ENCODE measurements at places on chromosomes 3 and 15.

DNA sequence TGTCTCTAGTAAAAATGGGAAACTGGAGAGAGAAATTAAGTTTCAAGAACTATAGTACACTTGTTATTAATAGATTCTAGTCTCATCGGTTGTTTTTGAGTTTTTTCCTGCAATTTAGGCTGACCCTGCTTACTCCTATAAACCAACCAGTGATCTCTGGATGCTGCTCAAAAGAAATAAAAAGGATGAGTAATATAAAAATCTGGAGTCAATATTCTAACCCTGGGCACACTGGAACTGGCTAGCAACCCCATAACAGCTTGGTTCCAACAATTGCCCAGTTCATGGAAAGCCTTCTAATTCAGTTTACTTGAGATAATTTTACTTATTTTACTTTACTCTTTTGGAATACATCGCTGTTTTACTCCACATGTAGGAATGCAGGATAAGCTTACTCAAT, 211.6 kb downstream of the GBE1 start:
- peak; percentile 20 for DNase-seq

- no peak for DNase-seq
Observed at GRCh38 chr15:72844067-72844466, 60.5 kb upstream of the ADPGK start.

- no peak for DNase-seq
Observed at GRCh38 chr3:112376992-112377391, 44.0 kb downstream of the CD200 start.

DNA sequence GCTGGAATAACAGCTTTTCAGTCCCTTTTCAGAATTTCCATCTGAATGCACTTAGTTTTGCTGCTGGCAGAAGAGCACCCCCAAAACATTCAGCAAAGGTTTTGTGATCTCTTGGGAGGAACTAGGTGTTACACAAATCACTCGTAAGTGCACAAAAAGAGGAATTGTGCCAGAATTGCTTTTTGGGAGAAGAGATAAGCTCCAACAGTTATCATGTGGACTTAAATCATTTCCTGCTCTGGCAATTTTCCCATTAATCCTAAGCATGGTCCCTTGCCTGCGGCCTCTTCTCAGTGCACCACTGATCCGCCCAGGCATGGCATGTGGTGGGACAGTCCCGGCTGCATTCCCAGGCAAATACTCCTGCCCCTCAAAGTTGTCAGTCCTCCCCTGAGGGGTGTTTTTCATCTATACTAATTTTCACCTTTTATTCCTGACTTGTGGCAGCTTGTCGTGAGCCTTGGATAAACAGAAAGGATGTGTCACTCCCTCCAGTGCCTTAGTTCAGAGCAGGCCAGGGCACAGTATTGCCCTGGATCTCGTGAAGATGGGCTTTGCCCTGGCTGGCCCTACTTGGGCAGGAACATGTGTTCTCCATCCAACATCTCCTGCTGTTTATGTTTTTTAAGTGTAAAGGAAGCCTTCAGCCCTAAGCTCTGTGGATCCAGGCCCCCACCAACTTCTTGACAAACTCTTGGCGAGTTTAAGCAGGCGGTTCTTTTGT, 44.6 kb upstream of the VILL start:
- DNase-seq = peak; percentile 52

DNA sequence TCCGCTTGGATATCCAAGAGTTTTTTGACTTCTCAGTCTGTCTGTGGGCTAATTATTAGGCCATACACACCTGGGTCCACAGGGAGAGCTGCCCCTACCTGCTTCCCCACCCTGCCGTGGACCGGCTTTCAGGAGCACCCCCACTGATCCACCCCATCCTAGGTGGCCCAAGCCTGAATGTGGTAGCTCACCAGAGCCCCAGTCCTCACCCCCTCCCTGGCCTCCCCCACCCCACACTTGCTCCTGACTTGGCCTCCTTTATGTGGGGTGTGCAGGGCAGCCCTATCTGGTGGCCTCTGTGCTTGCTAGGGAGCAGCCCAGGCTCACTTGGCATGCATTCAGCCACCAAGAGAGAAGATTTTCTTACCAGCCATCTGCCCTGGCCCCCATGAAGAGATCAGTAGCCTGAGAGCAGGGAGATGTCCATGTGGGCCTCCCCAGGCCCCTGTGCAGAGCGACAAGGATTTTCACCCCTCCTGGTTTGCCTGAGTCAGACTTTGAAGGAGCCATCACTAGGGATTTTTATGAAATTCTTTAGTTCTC, 11.2 kb downstream of the LRRK1 start:
- no peak for DNase-seq

DNA sequence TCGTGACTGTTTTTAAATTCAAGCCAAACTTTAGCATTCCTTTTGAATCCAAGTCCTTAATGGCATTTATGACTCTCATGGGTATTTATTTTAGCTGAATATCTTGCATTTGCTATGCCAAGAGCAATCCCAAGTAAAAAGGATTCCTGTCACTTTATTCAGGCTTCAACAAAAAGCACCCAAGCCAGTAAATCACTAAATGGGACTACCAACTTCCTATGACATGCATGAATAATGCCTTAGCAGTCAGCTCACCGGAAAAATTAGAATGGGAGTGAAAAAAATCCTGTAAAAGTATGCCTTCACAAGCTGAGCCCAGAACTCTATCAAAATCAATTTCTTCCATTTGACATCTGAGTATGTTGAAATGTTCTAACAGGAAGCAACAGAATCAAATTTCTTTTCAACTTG, 1297.9 kb downstream of the ROBO2 start:
- DNase-seq = peak; percentile 14

GRCh38 chr3:101117980-101118379, 124.8 kb upstream of the ABI3BP start:
- DNase-seq = peak; percentile 49

- DNase-seq = peak; percentile 66
Observed at GRCh38 chr3:132346841-132347736, 29.9 kb downstream of the ACP3 start.

GRCh38 chr3:62968128-62968527, 92.9 kb upstream of the CADPS start:
- no peak for DNase-seq

GRCh38 chr3:63387568-63387967, 109.5 kb downstream of the SYNPR start:
- no peak for DNase-seq

GRCh38 chr3:143998266-143998665, 26.6 kb downstream of the DIPK2A start:
- DNase-seq = no peak

DNA sequence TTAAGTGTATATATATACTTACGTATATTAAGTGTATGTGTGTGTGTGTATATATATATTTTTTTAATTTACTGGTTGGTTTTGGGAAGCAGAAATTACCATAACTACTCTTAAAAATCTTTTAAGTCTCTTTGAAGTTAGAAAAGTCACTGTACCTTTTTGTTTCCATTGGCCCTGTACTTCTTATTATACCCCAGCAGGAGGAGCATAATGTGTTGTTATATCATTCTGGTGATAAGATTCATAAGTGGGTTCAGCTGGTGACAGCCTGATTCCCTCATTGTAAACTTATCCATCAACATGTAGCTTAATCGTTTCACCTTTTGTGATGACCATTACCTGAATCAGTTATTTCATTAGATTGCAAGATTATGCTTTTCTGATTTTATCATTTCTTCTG, 30.8 kb downstream of the MLH1 start:
- DNase-seq = peak; percentile 28

GRCh38 chr3:70064194-70064779, 64.8 kb downstream of the SAMMSON start:
- peak; percentile 40 for DNase-seq

GRCh38 chr3:30294241-30294667, 312.1 kb upstream of the TGFBR2 start:
- DNase-seq = no peak

DNA sequence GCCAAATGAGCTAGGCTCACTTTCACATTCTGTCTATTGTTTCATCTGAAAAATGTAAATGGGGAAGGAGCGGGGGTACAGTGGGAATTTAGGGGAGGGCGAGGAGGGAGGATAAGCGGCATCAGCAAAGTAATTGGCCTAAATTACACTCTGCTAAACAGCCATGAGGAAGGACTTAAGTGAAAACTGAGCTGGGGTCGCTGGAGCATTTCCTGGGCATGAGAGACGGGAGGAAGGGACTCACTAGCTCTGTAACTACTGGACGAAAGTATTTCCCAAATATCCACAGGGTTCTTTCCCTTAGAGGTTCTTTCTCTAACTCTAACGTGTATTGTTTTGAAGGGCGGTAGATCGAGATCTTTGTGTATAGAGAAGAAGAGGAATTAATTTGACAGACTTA, 418.0 kb downstream of the SOX2 start:
- DNase-seq = no peak

- DNase-seq = no peak
Observed at GRCh38 chr15:49088996-49089395, 42.8 kb upstream of the SECISBP2L start.

GRCh38 chr15:50247819-50248655, 17.5 kb downstream of the HDC start:
- no peak for DNase-seq

- no peak for DNase-seq
Observed at GRCh38 chr3:28646435-28646834, 297.8 kb upstream of the AZI2 start.

GRCh38 chr3:108407886-108408285, 102.5 kb downstream of the MYH15 start:
- no peak for DNase-seq

GRCh38 chr15:96053031-96053780, 277.3 kb upstream of the NR2F2 start:
- no peak for DNase-seq

GRCh38 chr3:50533316-50533715, 29.9 kb upstream of the CACNA2D2 start:
- no peak for DNase-seq

DNA sequence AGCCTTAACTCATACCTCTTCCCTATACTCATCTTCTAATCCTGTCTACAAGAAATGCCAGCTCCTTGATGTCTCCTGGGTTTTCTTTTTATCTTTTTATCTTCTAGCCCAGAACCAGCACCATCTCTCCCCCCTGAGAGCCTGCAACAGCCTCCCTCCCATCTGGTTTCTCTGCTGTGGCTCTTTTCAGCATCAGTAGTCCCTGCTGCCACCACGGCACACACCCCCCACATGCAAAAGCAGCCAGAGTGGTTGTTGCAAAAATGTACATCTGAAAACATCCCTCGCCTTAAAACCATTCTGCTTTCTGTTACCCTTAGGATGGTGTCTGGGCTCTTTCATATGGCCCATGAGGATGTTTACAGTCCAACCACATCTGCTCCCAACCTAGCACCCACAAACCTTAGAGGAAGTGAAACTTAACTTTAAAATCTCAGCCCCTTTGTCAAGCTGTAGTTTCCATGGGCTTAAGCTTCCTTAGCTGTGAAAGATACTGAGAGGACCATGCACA, 775 bp downstream of the TTC21A start:
- no peak for DNase-seq

DNA sequence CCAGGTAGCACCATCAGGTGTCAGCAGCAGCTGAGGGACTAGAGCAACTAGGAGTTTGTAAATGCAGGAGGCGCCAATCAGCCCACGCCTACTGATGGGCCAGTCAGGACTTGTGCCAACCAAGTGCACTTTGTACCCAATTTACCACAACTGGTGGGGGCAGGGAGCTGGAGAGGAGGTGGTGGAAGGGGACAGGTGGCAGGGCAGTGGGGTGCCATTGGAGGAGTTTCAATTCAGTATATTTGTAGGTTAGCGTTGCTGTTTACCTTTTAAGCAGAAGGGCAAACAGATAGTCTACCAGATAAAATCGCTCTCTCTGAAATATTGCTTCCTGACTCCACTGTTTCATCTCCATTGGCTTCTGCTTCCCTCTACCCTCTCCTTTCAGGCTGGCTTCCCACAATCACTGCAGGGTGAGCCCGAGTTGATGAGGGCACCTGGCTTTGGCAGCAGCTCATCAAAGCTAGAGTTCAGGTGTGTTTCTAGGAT, 75.7 kb downstream of the TRIM69 start:
- no peak for DNase-seq

- peak; percentile 14 for DNase-seq
Observed at GRCh38 chr3:174023421-174023820, 625.9 kb downstream of the NLGN1 start.

GRCh38 chr15:84871428-84871985, 13.0 kb upstream of the SLC28A1 start:
- no peak for DNase-seq

DNA sequence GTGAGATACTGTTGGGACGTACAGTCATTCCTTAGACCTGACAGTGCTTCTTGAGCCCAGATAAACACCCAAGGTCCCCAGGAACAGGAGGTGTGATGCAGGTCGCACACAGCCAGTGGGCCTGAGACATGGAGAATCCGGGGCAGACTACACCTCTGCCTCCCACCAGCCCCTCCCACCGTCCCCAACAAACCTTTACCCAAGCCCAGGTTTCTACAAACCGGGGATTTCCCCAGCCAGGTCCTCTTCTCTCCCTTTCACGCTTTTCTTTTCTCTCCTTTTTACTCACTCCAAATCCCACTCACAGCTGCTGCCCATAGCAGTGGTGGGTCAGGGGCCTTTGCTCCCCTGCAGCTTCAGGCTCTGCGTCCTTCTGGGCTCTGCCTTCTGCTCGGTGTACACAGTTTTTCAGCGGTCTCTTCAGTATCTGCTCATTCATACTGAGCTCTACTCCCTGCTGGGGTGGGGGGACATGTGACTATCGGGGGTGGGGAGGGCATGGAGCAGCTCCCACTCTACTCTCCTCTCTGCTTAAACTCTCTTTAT, 4.8 kb upstream of the PCSK6 start:
- DNase-seq = no peak

Measured in AG20443 (cell line).